ENCODE measurements at places on chromosomes 4 and X. TPM values are rescaled to one million over a fixed set of nuclear protein-coding genes. Genes with fewer than 3 reads are reported as not detected.
A peak's percentile ranks its signal among the peaks of the same experiment; 100 is the strongest.

DNA sequence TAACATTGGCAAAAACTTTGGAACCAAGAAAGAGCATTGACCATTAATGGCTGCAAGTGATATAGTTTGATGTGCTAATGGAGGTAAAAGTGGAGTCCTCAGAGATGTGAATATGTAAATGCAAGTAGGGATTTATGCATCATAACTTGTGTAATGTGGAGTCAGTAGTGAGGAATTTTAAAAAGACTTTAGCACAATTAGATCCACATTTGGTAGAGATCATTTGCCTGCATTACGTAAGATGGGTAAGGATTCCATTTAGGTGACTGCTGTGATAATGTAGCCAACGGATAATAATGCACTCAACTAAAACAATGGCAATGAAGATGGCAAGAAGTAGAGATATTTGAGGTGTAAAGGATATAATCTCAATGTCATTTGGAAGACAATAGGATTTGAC, 1128.4 kb downstream of the ADGRL3 start:
- no peaks in the 10 kb centered on the region for H3K36me3 ChIP-seq
- H3K4me3 ChIP-seq: no peak overlapping the region
- no peaks in the 10 kb centered on the region for H3K4me1 ChIP-seq

DNA sequence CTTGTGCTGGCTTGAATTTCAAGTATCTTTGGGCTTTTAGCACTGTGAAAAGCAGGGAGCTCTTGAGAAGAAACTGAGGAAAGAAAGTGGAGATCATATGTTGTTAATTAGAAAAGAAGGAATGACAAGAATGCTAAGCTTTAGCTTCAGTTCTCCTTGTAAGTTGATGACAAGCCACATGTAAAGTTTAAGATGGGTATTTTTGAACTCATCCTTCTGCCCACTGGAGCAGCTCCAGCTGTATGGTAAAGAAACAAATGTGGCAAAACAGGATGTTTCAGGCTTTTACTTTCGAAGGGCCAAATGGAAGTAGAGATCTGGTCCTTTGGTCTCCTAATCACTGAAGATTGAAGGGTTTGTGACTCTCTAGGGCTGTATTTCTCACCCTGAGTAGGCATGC, 137.8 kb downstream of the GUCY2F start:
- DNase-seq: no peak
- no peaks in the 10 kb centered on the region for H3K36me3 ChIP-seq
- no peak overlapping the region for H3K27ac ChIP-seq
- peaks cover 43% of the 10 kb centered on the region for H3K4me1 ChIP-seq

DNA sequence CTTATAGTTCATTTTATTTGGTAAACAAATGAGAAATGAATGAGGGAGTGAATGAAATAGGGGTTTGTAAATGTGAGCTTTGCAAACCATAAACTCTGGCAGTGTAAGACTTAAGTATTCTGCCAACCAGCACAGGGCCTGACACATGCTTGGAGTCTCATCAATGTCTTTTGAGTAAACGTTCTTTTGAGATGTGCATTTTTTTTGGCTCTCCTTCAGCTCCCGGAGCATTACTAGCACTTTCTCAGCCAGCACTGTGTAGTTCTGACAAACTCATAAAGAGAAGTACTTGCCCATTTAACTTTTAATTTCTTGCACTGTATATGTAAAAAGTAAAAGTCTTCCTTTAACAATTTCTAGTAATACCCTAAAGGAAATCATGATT, 245.3 kb downstream of the HS3ST1 start:
- DNase-seq: no peak
- H3K36me3 ChIP-seq: no peaks in the 10 kb centered on the region
- no peak overlapping the region for H3K4me3 ChIP-seq
- H3K27ac ChIP-seq: no peak overlapping the region

DNA sequence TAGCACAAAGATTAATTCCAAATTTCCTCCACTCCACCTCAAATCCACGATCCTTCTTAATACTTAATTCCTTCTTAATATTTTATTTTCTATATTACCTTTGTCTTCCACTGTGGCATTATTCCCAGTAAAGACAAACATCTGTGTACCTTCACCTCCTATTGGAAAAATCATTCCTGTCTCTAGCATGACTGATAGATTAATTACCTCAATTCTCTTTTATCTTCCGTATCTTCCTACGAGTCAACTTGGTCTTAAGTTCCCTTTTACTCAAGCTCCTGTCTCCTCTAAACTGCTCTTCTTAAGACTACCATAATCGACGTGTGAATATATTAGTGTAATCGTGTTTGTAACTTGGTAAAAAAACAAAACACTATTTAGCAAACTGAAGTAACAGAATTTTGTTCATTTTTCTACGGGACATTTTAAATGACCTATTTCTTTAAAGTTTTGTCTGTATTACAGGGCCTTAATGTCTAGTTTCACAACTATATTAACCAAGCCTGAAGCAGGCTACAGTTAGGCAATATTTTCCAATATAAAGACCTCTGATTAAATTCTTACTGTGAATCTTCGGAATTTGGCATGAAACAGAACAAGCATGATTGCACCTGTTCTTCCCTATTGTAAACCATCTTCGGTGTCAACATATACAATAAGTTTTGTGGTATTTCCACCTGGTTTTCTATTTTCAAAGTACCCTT, 1.1 kb upstream of the USP38 start:
- H3K4me1 ChIP-seq: peaks cover 48% of the 10 kb centered on the region
- no peaks in the 10 kb centered on the region for H3K27me3 ChIP-seq
- peak overlapping the region; percentile 90 for H3K4me3 ChIP-seq
- peak overlapping the region; percentile 98 for H3K27ac ChIP-seq
- DNase-seq: no peak
- peaks cover 9% of the 10 kb centered on the region for H3K36me3 ChIP-seq

GRCh38 chrX:51459125-51459524, 37.3 kb downstream of the NUDT11 start:
- no peak overlapping the region for H3K27ac ChIP-seq
- H3K4me3 ChIP-seq: no peak overlapping the region
- DNase-seq: no peak
- peaks cover 5% of the 10 kb centered on the region for H3K27me3 ChIP-seq

DNA sequence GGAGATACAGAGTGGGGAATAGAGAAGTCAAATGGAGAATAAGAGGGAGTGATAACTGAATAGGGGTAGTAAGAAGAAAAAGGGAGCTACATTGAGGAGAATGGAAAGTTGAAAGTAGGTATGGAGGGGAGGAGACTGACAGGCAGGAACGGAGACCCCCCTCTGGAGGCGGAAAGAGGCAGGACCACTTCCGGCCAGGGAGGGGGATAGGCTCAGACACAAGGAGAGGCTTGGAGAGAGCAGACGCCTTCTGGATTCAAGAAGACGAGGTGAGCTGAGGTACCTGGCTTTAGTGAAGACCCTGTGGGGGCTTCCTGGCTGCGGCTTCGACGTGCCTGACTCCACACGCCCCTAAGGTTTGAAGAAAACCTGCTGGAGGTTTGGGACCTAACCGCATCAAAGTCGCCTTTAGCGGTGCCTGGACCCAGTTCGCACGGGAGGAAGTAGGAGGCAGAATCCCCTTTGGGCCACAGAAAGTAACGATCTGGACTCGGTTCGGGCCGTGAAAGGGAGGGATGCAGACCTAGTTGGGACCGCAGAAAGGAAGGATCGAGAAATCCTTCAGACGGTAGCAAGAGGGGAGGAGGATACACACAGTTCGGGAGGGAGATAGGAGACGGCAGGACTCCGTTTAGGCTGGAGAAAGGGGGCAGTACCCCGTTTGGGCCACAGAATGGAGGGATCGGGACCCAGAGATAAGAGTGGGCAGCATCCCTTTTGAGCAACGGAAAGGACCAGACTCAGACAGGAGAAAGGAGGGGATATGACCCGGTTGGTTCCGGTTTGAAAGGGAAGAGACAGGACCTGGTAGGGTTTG, at the start of gene TRO:
Gene TRO, plus strand, starts transcription at position 215 of the 817 bp plus-strand sequence. CDS start 1,423 bp downstream, outside the sequence.
- peak within 1 kb of the TSS; percentile 88 for H3K4me3 ChIP-seq
- no peak for DNase-seq
- H3K4me1 ChIP-seq: peaks cover 8% of the 10 kb centered on the region
- H3K27me3 ChIP-seq: no peaks in the 10 kb centered on the region
- peak within 1 kb of the TSS; percentile 76 for H3K27ac ChIP-seq
- peaks cover 5% of the 10 kb centered on the region for H3K36me3 ChIP-seq

DNA sequence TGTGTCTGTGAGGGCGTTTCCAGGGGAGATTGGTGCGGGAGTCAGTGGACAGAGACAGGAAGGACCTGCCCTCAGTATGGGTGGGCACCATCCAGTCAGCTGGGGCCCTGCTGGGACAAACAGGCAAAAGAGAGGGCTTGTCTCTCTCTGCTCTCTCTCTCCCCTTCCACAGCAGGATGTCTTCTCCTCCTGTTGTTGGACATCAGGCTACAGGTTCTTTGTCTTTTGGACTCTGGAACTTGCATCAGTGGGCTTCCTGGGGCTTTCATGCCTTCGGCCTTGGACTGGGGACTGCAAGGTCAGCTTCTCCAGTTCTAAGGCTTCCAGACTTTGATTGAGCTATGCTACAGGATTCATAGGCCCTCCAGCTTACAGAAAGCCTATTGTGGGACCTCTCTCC, 59.6 kb downstream of the ADGRA3 start:
- H3K27ac ChIP-seq: no peak overlapping the region
- H3K36me3 ChIP-seq: peaks cover 2% of the 10 kb centered on the region
- no peak overlapping the region for H3K4me3 ChIP-seq
- H3K27me3 ChIP-seq: no peaks in the 10 kb centered on the region

GRCh38 chr4:181991369-181992108, 251.7 kb upstream of the TENM3 start:
- H3K27me3 ChIP-seq: no peaks in the 10 kb centered on the region
- peaks cover 3% of the 10 kb centered on the region for H3K36me3 ChIP-seq
- H3K4me3 ChIP-seq: no peak overlapping the region
- no peak for DNase-seq
- H3K27ac ChIP-seq: no peak overlapping the region

DNA sequence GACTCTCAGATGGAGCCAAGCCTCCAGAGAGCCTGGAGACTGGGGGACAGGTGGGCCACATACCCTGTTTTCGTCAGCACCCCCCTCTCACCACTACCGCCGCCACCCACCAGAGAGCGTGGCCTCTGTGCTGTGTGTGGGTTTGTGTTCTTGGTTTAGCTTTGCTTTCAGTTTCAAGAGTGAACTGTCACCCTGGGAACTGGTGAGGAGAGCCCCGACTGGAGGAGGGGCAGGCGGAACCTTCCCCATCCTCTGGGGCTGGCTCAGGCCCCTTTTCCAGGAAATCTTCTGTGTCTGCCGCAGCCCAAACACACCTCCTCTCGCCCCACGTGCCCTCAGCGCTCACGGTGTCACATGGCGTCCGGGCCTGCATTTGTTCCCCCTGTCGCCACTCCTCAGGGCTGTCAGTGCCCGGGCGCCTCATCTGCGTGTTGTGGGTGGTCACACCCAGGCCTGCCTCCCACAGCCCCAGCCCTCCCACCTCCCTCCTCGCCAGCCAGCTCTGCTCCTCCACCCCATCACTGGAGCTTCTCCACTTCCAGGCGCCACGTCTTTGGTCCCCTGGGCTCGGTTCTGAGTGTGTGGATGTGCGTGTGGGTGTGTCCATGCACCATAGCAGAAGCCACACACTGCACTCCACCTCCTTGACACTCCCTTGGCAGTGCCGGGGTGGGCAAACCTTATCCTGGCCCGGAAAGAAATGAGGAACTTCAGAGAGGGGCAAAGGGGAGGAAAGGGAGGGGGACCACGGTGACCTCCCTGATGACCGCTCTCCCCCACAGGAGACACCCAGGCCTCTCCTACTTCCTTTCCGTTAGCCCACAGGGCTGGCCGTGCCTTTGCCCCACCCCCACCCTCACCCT, 27.8 kb downstream of the ELF4 start:
- peak overlapping the region; percentile 36 for H3K27ac ChIP-seq
- H3K36me3 ChIP-seq: no peaks in the 10 kb centered on the region
- H3K27me3 ChIP-seq: no peaks in the 10 kb centered on the region
- no peak for DNase-seq
- H3K4me3 ChIP-seq: no peak overlapping the region

DNA sequence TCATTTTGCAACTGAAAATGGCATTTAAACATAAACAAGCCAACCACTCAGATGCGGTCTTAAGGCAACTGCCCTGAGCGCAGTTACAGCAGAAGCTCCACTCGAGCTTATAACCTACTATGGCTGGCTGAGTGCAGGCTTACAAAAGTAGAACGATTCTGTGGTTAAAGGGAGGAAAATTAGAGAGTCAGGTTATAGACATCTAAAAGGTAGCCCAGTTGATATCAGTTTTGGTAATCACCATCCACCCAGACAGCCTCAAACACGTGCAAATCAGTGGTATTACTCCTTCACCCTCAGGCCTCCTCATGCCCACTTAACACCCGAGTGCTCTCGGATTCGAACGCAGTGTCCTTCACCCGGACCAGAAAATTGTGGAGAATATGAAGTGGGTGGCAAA, 3.1 kb downstream of the LEF1 start:
- peaks cover 26% of the 10 kb centered on the region for H3K4me1 ChIP-seq
- H3K4me3 ChIP-seq: no peak overlapping the region
- no peak for DNase-seq
- peaks cover 43% of the 10 kb centered on the region for H3K27me3 ChIP-seq

DNA sequence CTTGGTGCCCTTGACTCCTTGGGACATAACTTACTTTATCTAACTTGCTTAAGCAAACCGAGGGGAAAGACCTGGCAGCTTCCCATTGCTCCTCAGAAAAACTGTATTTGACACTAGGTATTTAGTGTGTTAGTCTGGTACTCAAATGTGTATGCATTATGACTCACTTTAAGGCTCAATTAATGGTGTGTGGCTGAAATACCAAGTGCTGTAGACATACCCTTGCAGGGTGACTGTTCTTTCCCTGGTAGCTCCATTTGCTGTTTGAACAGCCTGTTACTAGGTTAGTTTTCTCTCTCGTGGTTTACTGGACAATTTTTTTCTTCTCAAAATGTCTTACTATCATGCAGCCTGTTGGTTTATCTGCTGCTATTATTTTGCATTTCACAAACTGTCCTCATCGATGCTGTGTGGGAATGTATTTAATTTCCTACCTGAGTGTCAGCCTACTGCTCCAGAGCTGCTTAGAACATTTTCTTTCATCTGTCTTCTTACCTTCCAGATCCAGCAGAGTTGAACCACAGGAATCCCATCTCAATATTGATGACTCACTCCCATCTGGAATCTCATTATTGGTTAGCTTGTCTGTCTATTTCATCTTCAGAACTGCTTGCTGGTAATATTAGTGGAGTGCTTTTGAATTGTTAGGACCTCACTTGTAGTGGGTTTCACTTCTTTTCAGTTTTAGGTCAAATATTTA, 158.0 kb upstream of the FAT1 start:
- no peak overlapping the region for H3K4me3 ChIP-seq
- no peaks in the 10 kb centered on the region for H3K36me3 ChIP-seq
- H3K27ac ChIP-seq: peak overlapping the region; percentile 13
- H3K27me3 ChIP-seq: no peaks in the 10 kb centered on the region
- peaks cover 31% of the 10 kb centered on the region for H3K4me1 ChIP-seq

DNA sequence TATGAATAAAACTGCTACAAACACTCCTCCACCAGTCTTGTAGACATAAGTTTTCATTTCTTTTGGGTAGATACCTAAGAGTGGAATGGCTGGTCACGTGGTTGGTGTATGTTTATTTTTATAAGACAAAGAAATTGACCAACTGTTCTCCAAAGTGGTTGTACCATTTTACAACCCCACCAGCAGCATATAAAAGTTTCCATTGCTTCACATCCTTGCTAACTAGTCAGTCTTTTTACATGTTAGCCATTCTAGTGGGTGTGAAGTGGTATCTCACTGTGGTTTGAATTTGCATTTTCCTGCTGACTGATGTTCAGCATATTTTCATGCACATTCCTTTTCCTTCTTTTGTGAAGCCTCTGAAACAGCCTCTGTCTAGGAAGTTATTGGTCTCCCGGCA, 76.2 kb upstream of the ADGRG2 start:
- no peak overlapping the region for H3K27ac ChIP-seq
- no peak for DNase-seq
- peaks cover 5% of the 10 kb centered on the region for H3K27me3 ChIP-seq
- no peak overlapping the region for H3K4me3 ChIP-seq

The KLB gene
- not detected for total RNA-seq

The SULT1E1 gene
- 1.9 TPM for total RNA-seq

The SPRY1 gene
- 61.4 TPM for total RNA-seq

The SYTL4 gene
- 5.9 TPM for total RNA-seq

The FDCSP gene
- not detected for total RNA-seq

The CENPI gene
- 5.7 TPM for total RNA-seq

The CXCL1 gene
- total RNA-seq: 1.0 TPM
